ENCODE measurements at places on chromosomes 13 and 19.
A peak's percentile ranks its signal among the peaks of the same experiment; 100 is the strongest.

GRCh38 chr13:34412295-34412694, 529.8 kb upstream of the NBEA start:
- no peak for DNase-seq

GRCh38 chr13:67200605-67201004, 29.5 kb downstream of the PCDH9 start:
- no peak for DNase-seq

GRCh38 chr19:32173836-32174235, 171.6 kb upstream of the ZNF507 start:
- no peak for DNase-seq

DNA sequence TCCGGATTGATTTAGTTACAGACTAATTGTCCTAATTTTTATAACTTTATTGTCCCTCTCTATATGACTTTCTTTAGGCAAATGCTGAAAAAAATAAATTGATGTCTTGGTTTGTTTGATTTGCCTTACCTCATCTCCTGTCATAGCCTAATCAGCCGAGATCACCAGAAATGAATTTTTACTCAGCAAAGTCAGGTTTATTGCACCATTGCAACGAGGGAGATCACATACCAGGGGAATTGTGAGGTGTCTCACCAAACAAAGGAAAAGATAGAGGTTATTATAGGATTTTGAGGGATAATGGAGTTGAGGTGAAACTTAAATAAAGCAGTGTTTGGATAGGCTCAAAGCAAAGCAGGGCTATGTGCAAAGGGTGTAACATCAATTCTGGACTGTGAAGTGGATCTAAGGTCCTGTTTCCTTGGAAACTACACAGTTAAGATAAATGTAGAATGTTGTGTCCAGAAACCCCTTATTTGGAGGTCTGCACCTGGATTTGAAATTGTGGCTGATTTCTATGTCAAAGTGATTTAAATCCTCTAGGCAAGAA, 372.6 kb downstream of the OXGR1 start:
- no peak for DNase-seq

DNA sequence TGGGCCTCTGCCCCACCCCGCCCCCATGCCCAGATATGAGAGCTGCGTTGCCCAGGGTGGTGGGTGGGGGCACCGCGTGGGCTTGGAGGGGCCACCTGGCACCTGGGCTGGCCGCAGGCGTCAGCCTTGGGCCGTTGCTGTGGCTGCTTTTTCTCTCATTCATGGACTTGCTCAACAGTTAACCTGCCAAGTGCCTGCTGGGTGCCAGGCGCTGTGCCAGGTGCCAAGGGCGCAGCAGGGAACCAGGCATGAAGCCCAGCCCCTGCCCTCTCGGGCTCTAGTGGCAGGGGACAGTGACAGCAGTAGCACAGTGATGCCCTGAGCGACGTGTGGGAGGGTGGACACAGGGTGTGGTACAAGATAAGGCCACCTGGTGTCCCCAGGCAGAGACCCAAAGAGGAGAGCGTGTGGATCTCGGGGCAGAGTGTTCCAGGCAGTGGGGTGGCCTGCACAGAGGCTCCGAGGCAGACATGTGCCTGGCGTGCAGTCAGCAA, 28.1 kb downstream of the DHX34 start:
- peak; percentile 29 for DNase-seq

- no peak for DNase-seq
These were observed 70.0 kb downstream of the MZT1 start for GRCh38 chr13:72657379-72657778.

DNA sequence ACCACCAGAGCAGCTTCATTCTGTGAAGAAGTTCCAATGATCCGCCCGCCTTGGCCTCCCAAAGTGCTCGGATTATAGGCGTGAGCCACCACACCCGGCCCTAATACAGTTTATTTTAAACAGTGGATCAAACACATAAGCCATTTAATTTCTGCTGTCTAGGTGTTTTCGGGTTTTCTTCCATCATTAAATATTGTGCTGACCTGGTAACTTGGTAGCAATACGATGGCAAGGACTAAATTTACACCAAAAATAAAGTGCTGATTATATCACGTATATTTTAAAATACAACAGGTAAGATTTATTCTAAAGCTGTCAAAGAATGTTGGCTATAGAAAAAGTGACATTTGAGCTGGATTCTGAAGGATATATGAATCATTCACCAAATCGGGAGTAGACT, 1.3 kb downstream of the MED4 start:
- no peak for DNase-seq

DNA sequence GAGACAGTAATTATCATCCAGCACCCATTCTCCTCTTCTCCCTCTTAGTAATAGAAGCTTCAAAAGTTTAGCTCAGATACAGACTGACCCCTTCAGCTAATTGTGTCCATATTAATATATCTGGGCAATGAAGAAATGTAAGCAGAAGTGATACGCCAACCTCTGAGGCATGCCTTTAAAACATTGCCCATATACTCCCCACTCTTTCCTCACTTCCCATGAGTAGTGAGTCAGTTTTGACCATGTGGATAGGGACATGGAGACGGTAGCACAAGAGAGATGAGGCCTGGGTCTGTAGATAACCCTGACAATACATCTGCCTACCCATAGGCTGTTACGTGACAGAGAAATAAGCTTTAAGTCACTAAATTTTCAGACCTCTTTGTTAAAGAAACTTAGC, 147.6 kb downstream of the KCTD12 start:
- no peak for DNase-seq

GRCh38 chr19:43318796-43319314, 34.6 kb upstream of the CD177 start:
- no peak for DNase-seq

DNA sequence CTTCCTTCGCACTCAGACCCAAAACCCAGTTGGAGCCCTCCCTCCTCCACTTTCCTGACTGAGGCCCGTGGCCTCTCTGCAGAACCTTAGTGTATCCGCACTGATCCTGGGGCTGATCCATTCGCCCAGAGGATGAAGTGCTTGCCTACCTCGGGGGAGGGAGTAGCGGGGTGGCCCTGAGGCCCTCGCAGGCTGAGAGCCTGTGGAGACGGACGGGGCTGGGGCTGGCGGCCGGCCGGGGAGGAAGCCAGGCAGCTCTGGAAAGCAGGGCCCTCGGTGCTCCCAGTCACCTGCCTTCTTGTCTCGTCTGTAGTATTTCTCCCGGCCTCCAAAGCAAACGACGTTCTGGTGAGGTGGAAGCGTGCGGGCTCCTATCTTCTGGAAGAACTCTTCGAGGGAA, 1.3 kb downstream of the PROZ start:
- no peak for DNase-seq

- DNase-seq = no peak
These were observed 5.1 kb upstream of the ZNF77 start for GRCh38 chr19:2949939-2950285.

DNA sequence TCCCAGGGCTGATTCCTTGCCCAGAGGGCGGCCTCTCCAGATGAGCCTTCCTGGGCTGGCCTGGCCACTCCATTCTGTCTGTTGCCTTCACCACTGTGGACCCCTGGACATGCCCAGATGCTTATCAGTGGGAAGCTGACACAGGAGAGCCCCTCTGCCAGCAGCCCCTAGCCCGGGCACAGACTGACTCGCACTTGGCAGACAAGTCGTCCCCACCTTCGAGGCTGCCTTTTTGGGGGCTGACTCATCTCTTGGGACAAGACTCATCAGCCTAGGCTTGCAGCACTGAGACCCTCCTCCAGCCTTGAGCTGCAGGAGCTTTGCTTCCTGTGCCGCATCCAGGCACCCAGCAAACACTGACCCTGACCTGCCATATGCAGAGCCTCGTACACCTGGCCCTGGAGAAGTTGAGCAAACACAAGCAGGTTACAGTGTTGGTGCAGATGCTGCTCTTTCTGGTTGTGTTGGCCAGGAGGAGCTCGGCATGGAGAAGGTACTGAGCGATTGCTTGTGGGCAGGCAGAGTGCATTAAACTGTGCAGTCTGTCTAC, 8.1 kb downstream of the CHST8 start:
- DNase-seq = no peak

DNA sequence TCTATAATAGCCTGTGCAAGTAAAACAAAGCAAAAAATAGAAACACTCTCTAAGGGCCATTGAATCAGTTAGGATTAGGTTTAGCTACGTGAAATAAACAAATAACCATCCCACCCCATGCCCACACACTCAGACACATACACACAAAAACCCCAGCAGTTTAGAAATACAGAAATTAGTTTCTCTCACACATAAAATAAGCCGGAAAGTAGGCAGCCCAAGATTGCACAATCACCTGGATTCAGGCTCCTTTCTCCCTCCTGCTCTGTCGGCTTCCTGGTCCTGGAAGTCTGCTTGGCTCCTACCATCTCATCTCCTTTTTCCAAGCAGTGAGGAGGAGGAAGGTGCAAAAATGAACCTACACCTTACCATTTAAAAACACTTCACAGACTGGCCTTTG, 22.6 kb upstream of the USP12 start:
- DNase-seq = no peak

DNA sequence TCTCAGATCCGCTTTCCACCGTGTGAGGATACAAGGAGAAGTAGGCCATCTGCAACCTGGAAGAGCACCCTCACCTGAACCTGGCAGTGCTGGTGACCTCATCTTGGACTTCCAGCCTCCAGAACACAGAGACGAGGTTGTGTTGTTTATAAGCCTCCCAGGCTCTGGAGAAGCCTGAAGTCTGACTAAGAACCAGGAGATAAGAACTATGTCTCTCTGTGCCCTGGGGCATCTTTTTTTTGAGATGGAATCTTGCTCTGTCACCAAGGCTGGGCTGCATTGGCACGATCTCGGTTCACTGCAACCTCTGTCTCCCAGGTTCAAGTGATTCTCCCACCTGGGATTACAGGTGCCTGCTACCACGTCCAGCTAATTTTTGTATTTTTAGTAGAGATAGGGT, 14.5 kb downstream of the FCGBP start:
- DNase-seq = no peak

GRCh38 chr13:75461314-75461713, 20.7 kb downstream of the TBC1D4 start:
- no peak for DNase-seq

DNA sequence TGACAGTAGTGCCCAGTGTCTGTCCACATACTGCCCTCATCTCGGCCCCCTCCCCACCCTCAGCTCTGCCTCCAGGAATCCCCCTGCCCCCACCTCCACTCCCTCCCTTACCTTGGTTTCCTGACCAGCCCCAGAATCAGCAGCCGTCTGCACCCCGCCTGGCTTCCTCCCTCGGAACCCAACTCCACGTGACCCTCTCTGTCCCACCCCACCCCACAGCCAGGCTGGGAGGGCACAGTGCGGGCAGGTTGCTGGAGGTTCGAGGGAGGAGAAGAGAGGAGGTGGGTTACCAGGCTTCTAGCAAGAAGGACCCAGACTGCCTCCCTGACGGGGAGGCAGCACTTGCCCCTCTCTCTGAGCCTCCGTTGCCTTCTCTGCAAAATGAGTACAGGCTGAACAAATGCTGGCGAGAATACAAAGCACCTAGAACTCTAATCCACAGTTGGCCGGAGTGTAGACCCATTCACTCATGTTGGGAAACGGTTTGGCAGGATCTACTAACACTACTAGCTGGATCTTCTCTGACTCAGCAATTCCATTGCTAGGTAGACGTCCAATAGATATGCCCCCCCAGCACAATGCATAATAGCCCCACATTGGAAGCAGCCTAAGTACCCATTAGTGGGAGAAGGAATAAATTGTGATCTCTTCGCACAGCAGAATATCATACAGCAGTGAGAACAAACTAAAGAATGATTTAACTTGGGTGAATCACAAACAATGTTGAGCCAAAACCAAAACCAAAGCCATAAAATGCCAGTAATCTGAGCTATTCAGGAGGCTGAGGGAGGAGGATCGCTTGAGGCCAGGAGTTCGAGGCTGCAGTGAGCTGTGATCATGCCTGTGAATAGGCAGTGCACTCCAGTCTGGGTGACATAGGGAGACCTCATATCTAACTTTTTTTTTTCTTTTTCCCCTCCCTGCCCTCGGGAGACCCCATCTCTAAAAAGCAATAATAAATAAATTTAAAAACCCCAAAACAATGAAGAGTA, at the start of gene RASAL3:
Gene RASAL3 (minus strand): TSS at position 151 of the 992 bp plus-strand sequence. CDS start 186 bp downstream, outside the sequence.
- DNase-seq = no peak

DNA sequence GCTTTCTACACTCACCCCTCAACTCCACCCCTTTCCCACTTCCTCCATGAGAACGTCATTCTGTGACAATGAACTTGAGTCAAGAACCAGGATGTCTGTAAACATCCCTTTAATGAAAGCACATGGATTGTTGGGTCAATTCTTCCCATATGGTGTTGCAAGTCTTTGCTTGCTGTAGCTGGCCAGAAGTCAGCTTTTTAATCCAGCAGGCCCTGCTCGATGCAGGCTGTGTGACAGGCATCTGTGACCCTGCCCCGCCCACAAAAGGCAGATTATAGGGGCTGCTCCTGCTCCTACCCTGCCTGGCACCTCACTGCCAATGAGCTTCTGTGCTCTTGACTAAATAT, 78.0 kb downstream of the STARD13 start:
- DNase-seq = peak; percentile 78

Data from NCI-H446 treated with DMSO at 0.1 percent for 48 hours (cell line).